ENCODE measurements at places on chromosomes 11 and 22. TPM values are rescaled to one million over a fixed set of nuclear protein-coding genes. Genes with fewer than 3 reads are reported as not detected.

DNA sequence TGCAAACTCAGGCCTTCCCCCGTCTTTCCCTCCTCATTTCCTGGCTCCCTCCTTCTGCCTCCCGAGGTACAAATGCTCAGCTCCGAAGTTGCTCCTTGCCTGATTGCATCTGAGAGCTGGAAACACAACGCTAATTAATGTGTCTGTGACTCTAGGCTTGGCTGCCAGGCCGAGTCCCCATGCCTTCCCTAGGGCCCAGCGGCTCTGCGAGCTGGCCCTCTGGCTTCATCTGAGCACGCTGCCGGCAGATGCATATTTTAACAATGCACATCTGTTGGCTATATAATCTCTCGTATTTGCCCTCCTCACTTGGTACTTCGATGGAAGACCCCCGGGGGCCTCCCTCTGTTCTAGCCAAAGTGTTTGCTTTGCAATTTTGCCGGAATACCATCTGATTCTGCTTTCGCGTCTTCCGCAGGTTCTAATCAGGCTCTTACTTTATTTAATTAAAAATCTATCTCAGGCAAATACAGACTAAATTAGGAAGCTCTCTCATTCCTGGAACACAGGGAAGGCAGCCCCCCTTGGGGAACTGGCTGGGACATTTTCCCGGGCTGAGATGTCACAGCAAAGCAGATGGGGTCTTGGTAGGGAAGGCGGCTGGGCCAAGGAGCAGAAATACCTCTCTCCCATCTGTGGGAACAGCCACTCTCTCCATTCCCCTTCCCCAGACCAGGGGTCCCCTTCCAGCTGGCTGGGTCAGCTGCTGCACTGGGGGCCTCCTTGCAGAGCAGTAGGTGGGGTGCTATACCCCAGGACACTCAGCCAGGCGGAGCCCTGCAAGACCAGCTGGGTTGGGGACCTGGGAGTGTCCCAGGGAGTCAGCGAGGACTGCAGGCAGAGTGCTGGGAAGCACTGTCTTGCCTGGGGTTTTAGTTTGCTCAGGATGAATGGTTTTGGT lies 162.8 kb downstream of the ST3GAL4 start:
- no peaks in the 10 kb centered on the region for H3K27me3 ChIP-seq
- no peaks in the 10 kb centered on the region for H3K4me1 ChIP-seq

DNA sequence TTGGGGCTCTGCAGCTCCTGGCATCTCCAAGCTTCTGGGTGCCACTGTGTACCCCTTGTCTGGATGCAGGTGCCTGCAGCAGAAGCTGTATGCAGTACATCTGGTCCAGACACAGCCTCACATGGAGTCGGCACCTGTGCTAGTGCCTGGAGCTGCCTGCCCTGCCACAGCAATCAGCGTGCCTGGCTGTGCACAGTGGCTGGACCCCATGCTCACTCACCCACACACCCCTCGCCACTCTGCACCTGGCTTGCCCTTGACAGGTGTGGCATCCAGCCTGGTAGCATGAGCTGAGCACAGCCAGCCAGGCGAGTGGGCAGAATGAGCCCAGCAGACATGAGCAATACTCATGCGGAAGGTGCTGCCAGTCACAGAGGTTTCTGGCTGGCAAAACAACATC lies 19.5 kb upstream of the OR6A2 start:
- H3K27ac ChIP-seq: no peak overlapping the region
- H3K36me3 ChIP-seq: no peaks in the 10 kb centered on the region

DNA sequence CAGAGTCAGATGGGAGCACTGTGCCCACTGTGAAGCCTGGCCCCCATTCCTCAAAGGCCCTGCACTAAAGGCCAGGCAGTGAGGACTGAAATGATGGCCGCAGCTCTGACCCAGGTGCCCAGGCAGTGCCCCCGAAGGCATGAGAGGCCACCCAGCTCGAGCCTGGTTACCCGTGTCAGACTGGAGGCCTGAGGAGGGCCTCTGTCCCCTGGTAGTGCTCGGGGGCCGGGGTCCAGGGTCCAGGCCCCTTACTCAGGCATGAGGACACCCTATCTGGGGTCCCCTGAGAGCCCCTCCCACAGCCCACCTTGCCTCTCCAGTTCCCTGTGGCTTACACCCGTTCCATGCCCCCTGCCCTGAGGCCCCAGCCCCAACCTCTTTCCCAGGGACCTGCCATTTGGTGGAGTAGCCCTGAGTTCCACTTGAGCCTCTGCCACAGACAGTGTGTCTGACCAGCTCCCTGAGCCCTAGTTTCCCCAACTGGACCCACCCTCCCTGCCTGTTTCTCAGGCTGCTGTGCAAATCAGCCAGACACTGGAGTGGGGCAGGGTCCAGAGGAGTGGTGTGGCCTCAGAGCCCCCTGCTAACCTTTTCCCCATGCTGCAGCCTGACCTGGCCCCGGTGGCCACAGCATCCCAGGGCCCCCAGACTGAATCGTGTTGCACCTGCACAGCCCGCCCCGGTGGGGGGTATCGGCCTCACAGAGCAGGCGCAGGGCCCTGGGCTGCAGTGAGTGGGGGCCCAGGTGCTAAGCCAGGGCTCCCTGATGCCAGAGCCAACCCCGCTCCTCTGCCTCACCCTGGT lies 10.8 kb upstream of the ANKRD13D start:
- peaks cover 47% of the 10 kb centered on the region for H3K4me1 ChIP-seq
- no peaks in the 10 kb centered on the region for H3K27me3 ChIP-seq
- peak overlapping the region; percentile 97 for H3K27ac ChIP-seq
- peak overlapping the region; percentile 71 for H3K4me3 ChIP-seq

DNA sequence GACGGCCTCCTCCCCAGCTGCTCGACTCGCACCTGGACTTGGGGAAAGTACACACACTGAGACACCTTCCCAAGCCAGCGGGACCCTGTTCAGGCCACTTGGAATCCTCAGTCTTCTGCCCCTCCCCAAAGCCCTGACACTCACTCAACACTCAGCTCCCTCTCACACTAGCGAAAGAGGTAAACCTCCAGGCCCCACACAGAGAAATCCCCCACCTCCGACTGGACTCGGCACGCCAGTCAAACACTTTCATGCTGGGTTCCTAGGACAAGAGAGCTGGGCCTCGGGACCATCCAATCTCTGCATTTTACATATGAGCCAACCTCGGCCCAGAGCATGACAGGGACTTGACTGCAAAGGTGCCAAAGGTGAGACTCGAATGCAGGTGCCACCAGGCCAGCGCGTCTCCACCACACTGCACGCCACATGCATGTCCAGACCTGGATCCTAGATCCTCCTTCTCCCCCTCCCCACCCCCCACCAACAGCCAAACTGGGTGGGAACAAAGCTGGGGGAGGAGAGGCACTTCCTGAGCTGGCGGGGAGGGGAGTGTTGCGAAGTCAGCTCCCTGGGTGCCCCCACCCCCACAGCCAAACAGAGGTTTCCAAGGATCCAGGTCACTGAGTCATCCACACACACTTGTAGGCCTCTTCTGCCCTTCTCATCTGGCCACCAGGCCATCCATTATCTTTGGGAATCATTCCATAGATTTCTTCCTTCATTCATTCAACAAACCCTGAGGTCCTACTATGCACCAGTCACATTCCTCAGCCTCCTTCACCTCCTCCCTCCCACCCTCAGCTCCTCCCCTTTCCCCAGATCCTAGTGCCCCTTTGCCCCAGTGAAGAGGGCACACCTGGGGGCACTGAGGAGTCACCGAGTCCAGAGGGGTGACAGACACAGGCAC lies 10.7 kb upstream of the CD5 start:
- peaks cover 47% of the 10 kb centered on the region for H3K36me3 ChIP-seq
- no peaks in the 10 kb centered on the region for H3K27me3 ChIP-seq
- peaks cover 67% of the 10 kb centered on the region for H3K4me1 ChIP-seq

DNA sequence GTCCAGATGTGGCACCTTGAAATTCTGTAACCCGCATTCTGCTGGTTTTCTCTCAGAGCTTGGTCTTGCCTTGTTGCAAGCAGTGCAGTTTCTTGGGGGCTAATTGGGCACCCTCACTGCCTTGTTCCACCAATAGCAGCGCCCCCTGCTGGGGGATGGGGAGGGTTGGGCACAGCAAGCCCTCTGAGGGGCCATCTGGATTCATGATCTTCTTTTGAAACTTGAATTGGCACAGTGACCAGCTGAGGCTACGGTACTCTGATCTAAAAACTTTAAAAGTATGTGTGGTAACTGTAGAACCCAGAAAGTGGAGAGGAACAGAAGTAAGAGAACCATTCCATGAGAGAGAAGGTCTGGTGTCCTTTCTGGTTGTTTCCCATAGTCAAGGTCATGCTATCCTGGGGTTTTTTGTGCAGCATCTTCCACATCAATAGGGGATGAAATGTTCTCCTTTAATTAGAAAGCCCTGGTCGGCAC lies 64.2 kb downstream of the MED15 start:
- DNase-seq: peak; percentile 75
- no peak overlapping the region for H3K27ac ChIP-seq
- no peaks in the 10 kb centered on the region for H3K27me3 ChIP-seq
- peaks cover 61% of the 10 kb centered on the region for H3K4me1 ChIP-seq
- H3K36me3 ChIP-seq: peaks cover 74% of the 10 kb centered on the region
- no peak overlapping the region for H3K4me3 ChIP-seq

DNA sequence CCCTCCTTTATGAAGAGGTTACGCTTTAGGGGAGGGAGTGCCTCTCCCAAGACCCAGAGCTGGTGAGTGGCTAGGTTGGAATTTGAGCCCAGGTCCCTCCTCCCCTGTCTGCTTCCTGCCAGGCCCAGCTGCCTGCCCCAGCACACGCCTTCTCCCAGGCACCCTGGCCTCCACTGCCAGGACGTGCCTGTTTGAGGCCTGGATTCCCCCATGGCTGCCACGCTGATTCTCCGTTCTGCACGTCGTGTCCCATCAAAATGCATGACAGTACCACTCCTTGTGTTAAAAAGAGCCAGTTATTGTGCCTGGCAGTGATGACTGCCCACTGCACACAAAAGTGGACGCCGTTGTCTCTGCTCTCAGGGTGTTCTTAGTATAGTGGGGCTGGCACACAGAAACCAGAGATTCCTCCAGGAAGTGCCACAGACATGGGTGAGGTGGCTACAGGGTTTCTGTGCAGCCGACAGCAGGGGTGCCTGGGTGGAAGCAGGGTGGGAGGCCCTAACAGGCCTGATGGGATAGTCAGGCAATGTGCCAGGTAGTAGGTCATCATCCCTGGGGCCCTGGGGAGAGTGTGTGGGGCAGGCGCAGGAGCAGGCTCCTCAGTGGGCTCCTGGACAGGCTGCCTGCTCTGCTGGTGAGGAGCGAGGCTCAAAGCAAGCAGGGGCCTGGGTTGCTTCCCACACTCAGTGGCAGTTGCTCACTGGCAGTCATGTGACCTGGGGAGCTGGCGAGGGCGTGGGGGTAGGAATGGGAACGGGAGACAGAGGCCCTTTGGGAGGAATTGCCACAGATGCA lies 24.2 kb downstream of the MED15 start:
- H3K27ac ChIP-seq: peak overlapping the region; percentile 63
- H3K4me1 ChIP-seq: peaks cover 72% of the 10 kb centered on the region
- no peak overlapping the region for H3K4me3 ChIP-seq
- no peak for DNase-seq
- peaks cover 32% of the 10 kb centered on the region for H3K36me3 ChIP-seq

GRCh38 chr22:48901324-48901723 lies 926.3 kb downstream of the BRD1 start:
- no peaks in the 10 kb centered on the region for H3K36me3 ChIP-seq
- DNase-seq: no peak
- no peak overlapping the region for H3K27ac ChIP-seq
- H3K4me1 ChIP-seq: no peaks in the 10 kb centered on the region
- no peak overlapping the region for H3K4me3 ChIP-seq

- H3K4me3 ChIP-seq: no peak overlapping the region
- H3K27me3 ChIP-seq: no peaks in the 10 kb centered on the region
- peaks cover 13% of the 10 kb centered on the region for H3K36me3 ChIP-seq
- no peaks in the 10 kb centered on the region for H3K4me1 ChIP-seq
- no peak for DNase-seq
These were observed 12.3 kb downstream of the GUCD1 start for GRCh38 chr22:24542641-24543040.

- peak; percentile 20 for DNase-seq
- no peaks in the 10 kb centered on the region for H3K36me3 ChIP-seq
- no peaks in the 10 kb centered on the region for H3K4me1 ChIP-seq
- no peak overlapping the region for H3K4me3 ChIP-seq
- H3K27me3 ChIP-seq: peaks cover 3% of the 10 kb centered on the region
- H3K27ac ChIP-seq: no peak overlapping the region
These were observed 371.6 kb downstream of the CADM1 start for GRCh38 chr11:115132436-115133228.

DNA sequence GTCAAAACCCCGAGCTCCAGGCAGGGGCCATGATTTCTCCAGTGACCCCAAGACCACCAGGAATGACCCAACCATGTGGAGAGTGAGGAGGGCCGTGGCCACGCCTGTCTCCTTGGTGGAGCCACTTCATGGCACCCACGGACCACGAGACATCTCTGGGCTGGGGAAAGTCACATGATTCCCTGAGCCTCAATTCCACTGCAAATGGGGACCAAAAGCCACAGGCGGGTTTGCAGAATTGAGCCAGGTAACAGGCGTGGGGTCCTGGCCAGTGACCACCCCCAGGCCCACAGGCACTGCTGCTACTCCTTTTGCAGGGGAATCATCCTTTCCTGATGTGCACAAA lies 178.9 kb downstream of the CTTN start:
- no peaks in the 10 kb centered on the region for H3K36me3 ChIP-seq
- no peaks in the 10 kb centered on the region for H3K27me3 ChIP-seq
- H3K4me1 ChIP-seq: no peaks in the 10 kb centered on the region
- no peak overlapping the region for H3K4me3 ChIP-seq

DNA sequence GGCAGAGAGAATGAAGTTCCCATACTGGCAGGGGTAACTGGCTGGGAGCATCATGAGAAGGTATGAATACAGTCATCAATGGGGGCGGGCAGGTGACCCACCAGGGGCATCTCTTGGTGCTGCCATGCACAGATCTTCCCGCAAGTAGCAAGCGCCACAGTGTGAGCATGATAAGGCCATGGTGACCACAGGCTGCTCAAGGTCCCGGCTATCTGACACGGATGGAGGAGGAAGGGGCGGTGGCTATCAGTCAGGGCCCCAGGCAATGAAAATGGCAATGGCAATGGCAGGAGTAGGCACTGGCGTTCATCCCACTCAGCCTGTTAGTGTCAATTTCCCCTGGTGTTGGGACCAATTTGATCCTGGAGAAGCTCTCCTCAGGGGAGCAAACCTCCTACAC lies 21.6 kb downstream of the ASCL2 start:
- no peaks in the 10 kb centered on the region for H3K27me3 ChIP-seq
- DNase-seq: no peak
- no peaks in the 10 kb centered on the region for H3K4me1 ChIP-seq
- H3K27ac ChIP-seq: no peak overlapping the region
- H3K4me3 ChIP-seq: no peak overlapping the region

- peaks cover 9% of the 10 kb centered on the region for H3K36me3 ChIP-seq
- H3K4me1 ChIP-seq: peaks cover 13% of the 10 kb centered on the region
- H3K27me3 ChIP-seq: no peaks in the 10 kb centered on the region
- no peak overlapping the region for H3K4me3 ChIP-seq
- peak overlapping the region; percentile 20 for H3K27ac ChIP-seq
These were observed 25.5 kb upstream of the TXNRD2 start for GRCh38 chr22:19966908-19967750.

GRCh38 chr11:74654976-74655375 lies 62.6 kb downstream of the POLD3 start:
- H3K27me3 ChIP-seq: no peaks in the 10 kb centered on the region
- DNase-seq: no peak
- H3K36me3 ChIP-seq: peaks cover 66% of the 10 kb centered on the region
- no peak overlapping the region for H3K4me3 ChIP-seq
- H3K4me1 ChIP-seq: no peaks in the 10 kb centered on the region

The ELMOD1 gene
- total RNA-seq: not detected

The TTC28 gene
- 0.58 TPM for total RNA-seq

The CASP5 gene
- not detected for total RNA-seq

The HEPN1 gene
- total RNA-seq: not detected

The THRSP gene
- total RNA-seq: not detected

The NXPE2 gene
- not detected for total RNA-seq
